ENCODE measurements at places on chromosomes 11 and 22.
A peak's percentile ranks its signal among the peaks of the same experiment; 100 is the strongest.

GRCh38 chr11:64659417-64660144 lies 63.4 kb downstream of the NRXN2 start:
- peak; percentile 94 for DNase-seq

DNA sequence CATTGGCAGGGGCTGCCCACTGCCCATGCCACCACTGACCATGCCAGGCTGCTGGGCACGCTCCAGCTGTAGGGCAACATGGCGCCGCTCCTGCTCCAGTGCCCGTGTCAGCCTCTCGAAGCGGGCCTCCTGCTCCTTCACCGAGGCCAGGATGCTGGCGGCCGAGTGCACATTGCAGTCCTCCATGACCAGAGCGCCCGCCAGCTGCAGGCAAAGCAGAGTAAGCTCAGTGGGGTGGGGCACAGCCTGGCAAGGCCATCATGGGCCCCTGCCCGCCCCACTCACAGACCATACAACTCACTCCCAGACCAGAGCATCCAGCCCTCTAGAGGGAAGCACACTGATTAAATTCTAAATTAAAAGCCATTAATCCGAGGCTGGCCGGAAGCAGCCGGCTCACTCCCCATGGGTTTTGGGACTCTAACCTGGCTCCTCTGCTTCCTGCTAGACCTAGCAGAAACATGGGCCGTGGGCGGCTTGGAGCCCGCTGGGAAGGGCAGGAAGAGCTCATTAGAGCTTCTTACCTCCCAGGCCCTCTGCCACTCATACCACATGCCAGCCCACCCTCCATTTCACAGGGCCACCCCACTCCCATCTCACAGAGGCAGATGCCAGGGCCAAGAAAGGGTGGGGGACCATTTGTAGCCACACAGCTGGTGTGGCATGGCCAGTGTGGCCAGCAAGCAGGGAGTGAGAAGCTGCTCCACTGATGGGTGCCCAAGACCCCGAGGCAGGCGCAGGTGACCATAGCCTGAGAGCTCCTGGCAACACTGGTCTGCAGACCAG lies 25.8 kb downstream of the ARVCF start:
- no peak for DNase-seq

DNA sequence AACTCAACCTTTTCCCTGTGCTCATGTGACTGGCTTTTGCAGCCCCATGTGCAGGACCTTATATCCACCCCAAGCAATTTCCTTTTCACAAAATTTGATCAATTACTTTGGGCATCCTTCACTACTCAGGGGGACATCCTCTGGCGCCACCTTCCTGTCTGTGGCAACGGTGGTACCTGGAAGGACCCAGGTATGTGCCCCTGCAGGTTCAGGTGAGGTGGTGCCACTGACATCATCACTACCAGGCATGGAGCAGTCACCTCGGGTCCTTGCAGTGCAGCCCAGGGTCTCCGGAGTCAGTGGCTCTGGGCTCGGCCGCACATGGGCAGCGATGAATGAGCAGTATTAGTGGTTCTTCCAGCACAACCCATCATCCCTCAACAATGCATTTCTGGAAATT lies 37.7 kb upstream of the B3GAT1 start:
- no peak for DNase-seq

DNA sequence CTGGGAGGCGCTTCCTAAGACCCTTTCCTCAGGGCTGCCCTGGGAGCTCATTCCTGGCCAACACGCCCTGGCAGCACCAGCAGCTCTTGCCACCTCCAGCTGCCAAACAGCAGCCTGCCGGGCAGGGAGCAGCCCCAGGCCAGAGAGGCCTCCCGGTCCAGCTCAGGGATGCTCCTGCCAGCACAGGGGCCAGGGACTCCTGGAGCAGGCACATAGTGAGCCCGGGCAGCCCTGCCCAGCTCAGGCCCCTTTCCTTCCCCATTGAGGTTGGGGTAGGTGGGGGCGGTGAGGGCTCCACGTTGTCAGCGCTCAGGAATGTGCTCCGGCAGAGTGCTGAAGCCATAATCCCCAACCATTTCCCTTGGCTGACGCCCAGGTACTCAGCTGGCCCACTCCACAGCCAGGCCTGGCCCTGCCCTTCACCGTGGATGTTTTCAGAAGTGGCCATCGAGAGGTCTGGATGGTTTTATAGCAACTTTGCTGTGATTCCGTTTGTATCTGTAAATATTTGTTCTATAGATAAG lies 7.6 kb downstream of the SLC39A13 start:
- DNase-seq, result peak; percentile 95

- DNase-seq, result no peak
These were observed 5.9 kb upstream of the NRXN2 start for GRCh38 chr11:64728757-64729365.

DNA sequence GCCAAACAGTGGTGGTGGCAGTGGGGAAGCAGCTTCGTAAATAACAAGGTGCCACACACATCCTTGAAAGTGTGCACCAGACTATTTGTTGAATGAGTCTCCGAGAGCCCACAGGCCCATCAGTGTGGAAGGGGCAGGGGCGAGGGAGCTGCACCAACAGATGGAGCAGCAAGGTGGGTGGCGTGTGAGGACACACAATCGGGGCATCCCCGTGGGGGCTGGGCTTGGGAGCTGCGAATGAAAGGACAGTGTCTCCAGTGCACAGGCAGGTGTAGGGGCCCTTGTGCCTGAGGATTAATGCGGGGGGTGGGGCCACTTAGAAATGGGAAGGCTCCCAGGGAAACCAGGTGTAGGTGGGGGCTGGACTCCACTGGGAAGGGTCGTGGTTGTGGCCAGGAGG lies 2.8 kb downstream of the NRXN2 start:
- no peak for DNase-seq

DNA sequence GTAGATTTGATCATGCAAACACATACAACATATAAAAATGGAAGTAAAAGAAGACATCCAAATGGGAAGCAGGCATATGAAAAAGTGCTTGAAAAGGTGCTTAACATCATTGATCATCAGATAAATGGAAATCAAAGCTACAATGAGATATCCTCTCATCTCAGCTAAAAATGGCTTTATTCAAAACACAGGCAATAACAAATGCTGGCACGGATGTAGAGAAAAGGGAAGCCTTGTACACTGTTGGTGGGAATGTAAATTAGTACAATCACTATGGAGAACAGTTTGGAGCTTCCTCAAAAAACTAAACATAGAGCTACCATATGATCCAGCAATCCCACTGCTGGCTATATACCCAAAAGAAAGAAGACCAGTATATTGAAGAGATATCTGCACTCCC lies 549 bp upstream of the TCN1 start:
- no peak for DNase-seq

GRCh38 chr11:44530413-44531115 lies 34.9 kb upstream of the CD82 start:
- peak; percentile 67 for DNase-seq

DNA sequence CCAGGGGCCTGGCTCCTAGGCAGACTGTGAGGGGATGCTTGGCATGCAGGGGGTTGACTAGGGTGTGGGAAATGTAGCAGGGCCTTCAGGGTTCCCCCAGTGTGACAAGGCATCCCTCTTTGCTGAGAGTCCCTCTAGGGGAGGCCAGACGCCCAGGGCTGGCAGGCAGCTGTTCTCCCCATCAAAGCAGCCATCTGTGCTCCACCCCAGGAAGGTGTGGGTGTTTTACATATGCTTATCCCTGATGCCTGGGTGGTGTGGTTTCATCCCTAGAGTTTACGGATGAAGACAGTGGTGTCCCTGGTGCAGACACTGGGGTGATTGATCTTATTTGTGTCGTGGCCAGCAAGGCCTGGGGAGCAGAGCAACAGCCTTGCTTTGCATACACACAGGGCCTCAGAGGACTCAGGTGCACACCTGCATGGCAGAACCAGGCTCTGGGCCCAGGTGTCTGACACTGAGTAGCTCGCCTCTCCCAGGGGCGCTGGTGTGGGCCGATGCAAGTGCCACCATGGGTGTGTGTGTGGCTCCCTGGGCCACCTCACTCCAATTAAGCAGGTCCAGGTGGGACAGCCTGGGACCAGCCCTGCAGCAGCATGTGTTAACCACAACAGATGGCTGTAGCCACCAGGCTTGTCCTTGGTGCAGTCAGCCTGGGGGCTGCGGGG lies 74.2 kb downstream of the MED15 start:
- no peak for DNase-seq

GRCh38 chr22:32803020-32803737 lies 1.7 kb downstream of the TIMP3 start:
- peak; percentile 68 for DNase-seq

- DNase-seq, result no peak
These were observed 16.8 kb downstream of the CRY2 start for GRCh38 chr11:45864041-45864440.

- no peak for DNase-seq
These were observed 181.0 kb downstream of the CHST1 start for GRCh38 chr11:45484326-45484883.

DNA sequence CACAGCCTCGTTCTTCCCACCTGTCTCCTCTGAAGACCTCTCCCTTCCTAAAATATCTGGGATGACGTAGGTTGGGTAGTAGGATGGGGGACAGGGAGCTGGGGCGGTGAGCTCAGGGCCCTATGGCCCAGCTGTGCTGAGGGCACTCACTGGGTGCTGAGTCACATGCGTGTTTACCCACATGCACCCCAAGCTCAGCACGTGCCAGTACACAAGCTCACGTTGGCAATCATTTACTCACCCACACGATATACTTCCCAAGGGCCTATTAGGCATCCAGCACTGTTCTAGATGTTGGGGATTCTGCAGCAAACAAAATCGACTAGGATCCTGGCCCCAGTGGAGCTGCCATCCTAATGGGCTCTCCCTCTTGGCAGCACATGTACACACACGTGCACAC lies 28.7 kb downstream of the ARAP1 start:
- DNase-seq, result peak; percentile 19

DNA sequence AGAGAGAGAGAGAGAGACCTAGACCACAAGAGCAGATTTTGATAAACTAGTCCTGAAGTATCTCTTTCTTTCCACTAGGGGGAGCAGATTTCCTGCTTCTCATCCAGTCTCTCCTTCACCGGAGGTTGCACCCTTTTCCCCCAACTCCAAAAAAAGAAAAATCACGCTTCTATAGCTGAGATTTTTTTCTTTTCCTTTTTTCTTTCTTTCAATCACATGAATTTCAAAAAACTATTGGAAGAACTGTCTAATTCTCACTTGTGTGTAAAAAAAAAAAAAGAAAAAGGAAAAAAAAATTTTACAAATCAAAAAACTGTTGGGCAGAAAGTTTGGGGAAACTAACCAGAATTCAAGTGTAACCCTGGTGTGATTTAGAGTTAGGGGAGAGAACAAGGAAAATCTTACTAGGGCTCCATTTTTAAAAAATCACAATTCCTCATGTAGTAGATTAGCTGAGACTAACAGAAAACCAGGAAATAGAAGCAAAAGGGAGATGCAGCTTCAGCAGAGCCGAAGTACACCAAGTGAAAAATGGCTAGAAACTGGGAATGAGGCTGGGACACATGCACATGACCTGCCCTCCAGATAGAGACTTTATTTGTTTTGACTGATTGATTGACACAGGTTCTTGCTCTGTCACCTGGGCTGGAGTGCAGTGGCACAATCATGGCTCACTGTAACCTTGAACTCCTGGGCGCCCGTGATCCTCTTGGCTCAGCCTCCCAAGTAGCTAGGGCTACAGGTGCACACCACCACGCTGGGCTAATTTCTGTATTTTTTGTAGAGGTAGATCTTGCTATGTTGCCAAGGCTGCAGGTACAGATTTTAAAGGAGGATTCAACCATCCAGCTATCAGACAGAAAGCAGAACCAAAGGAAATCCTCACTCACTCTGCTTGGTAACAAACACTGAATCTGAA lies 27.1 kb downstream of the SDHD start:
- DNase-seq, result peak; percentile 70

GRCh38 chr11:18768978-18769377 lies 22.6 kb downstream of the PTPN5 start:
- DNase-seq, result no peak

GRCh38 chr22:25563761-25564319 lies 635 bp upstream of the GRK3 start:
- no peak for DNase-seq

- DNase-seq, result no peak
These were observed 6.0 kb upstream of the LIF start for GRCh38 chr22:30252411-30253204.

GRCh38 chr11:59069087-59069486 lies 17.0 kb upstream of the GLYATL1B start:
- DNase-seq, result no peak

- DNase-seq, result peak; percentile 41
These were observed 37.5 kb downstream of the MYBPC3 start for GRCh38 chr11:47314992-47315391.

DNA sequence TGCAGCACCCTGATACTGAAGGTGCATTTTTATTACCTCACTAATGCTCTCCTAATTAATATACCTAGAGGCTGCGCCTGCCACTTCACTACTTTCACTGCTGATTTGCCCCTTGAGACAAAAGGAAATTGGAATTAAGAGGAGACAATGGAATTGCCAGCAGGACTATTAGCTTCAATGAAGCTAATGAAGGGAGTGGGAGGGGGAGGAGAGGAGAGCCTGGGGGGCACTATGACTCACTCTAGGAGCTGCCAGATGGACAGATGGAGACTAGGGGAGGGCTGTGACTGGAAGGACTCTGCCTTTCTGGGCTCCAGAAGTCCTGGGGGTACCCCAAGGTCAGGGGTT lies 102.8 kb upstream of the DRD2 start:
- DNase-seq, result no peak

- no peak for DNase-seq
These were observed 59.0 kb downstream of the OSBP2 start for GRCh38 chr22:30753701-30754100.

DNA sequence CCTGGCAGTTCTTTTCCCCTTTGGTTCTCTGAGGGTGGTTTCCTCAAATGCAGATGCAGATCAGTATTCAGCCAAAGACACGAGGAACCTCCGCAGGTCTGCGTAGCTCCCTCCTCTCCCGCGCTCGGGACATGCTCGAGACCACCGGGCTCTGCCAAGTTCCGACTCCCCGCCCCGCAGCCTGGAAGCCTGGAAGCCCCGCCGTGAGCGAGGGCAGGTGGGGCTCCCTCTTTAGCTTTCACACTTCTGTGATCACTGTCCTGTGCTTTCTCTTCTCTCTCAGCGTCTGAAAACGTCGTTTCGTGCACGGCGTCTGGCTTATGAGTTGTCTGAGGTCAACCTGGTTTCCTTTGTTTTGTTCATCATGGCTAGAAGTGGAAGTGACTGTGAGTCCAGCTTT lies 26.6 kb downstream of the ZBED4 start:
- DNase-seq, result no peak
